Mucosa of descending colon (tissue), 3 donors: ENCODE measurements at places on chromosomes 1 and 21. TPM values are rescaled to one million over a fixed set of nuclear protein-coding genes. Genes with fewer than 3 reads are reported as not detected.

DNA sequence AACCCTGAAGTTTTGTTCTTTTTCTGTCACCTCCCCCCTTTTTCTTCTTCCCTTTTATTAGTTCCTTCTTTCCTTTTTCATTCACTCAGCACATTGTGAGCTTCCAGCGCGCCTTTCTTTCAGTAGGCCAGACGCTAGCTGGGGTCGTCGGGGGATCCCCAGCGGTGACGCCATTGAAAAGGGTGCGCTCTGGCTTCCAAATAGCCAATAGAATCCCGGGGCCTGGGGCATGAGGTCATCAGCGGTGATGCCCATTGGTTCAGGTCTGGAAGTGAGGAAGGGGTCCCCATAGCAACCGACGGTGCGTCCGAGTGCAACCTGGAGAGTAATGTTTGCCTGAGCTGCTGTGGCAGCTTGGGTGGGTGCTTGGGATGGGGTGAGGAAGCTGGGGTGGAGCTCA, 6.9 kb upstream of the EFNA3 start:
- peak; percentile 54 for DNase-seq

DNA sequence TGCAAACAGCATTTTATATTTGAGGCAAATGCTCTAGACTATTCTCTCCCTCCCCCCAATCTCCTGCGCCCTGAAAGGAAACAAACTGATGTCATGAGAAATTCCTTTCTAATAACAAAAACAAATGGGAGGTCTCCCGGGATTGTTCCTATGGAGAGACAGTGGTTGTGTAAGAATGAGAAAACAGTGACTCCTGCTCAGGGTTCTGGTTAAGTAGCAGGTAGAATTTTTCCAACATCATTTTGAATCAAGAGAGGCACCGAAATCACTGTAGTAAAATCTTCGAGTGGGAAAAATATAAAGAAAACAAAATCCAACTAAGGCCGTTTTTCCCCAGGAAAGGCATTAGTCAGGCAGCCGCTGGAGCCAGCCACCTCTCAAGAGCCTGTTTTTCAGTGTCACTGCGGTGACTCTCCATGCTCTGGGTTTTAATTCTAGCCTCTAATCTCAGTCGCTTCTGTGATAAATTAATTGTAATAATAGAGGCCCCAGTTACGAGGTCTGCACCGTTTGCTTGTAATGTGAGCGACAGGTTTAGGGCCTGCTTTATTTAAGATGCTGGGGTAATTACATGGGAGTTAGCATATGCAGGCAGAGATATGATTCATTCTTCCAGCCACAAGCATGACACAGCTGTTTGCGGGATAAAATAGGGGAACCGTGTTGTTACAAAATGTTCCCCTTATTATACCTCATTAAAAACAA, 80.3 kb downstream of the RNF220 start:
- DNase-seq: no peak

Gene RNF186
- total RNA-seq: 42.6 TPM

DNA sequence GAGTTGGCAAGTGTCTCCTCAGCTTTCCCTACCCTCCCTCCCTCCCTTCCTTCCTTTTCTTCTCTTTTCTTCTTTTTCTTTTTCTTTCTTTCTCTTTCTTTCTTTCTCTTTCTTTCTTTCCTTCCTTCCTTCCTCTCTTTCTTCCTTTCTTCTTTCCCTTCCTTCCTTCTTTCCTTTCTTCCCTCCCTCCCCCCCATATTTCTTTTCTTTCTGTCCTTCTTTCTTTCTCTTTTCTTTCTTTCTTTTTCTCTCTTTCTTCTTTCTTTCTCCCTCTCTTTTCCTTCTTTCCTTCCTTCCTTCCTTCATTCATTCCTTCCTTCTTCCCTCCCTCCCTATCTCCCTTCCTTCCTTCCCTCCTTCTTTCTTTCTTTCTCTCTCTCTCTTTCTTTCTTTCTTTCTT, 18.6 kb upstream of the TTC22 start:
- DNase-seq: no peak

- DNase-seq: no peak
Measured at GRCh38 chr1:235331401-235331800, 3.0 kb downstream of the GGPS1 start.

GRCh38 chr1:162625679-162626078, 6.6 kb upstream of the DDR2 start:
- no peak for DNase-seq

- no peak for DNase-seq
Measured at GRCh38 chr1:53878492-53879105, 11.0 kb downstream of the YIPF1 start.

Gene UBE2U
- not detected for total RNA-seq

DNA sequence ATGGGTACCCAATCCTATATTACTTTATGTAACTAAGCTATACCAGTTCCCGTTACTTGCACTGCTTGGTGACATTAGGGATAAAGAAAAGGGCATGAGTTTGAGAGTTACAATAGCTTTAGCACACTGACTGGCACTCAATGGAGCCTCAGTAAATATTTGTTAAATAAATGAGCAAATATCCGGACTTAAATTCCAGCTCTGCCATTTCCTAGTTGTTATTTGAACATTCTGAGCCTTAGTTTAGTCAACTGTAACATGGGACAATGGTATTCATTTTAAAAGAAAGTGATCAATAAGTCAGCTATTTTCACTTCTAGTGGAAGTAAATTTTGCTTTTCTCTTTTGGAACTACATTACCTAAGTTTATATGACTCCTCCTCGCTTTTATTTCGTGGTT, 198.7 kb downstream of the ZC3H11B start:
- DNase-seq: no peak

DNA sequence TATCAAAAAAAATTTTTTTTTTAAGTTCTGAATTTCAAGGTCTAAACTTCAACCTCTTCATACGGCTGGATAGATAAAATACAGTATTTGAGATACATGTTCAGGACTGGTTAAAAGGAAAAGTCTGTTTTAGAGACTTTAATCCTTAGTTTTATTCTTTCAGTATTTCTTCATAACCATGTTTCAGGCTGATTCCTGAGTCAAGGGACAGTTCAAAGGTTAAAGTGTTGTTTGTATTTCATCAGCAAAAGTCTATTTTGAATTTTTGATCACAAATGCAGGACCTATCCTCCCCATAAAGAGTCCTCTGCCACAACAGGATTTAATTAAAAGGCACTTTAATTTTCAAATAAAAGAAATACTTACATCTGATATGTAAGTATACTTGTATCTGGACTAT, 53.5 kb downstream of the SELENOF start:
- no peak for DNase-seq
